ENCODE measurements at places on chromosomes 7 and 10.

DNA sequence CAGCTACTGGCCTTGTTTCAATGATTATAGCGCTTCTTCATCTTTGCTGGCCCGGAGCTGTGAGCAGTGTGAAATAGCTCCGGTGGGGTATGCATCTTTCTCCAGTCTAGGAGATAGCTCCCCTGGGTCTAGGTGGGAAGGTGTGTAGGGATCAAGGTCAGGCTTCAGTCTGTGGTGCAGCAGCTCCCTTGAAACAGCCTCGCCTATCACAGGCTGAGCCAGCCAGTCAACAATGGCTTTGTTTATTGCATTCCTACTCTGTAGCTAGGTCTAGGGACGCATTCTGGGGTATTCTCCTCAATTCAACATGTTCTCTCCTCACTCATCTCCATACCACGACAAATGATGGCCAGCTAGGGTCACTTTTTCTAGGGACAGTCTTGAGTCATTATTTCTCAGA, 646.8 kb upstream of the IGFBP3 start:
- DNase-seq = no peak

GRCh38 chr10:102038410-102038809, 17.6 kb downstream of the ARMH3 start:
- DNase-seq = no peak

GRCh38 chr7:38321515-38321944, 48.1 kb upstream of the TARP start:
- DNase-seq = peak; percentile 96

DNA sequence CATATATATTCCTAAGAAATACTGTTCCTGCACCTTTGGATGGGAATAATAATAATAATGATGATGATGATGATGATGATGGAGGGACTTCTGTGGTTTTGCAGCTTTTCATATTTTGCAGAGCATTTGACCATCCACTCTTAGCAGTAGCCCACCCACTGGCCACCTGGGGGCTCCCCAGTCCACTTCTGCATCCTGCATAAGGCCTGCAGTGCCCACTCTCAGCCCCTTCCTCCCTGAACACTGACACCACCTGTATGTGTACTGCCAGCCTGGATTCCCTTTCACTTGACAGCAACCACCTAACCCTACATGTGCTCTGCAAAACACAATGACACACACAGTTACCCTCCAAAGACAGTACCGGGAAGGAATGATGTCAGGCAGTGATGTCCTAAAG, 131.4 kb downstream of the ADAM12 start:
- DNase-seq = no peak

DNA sequence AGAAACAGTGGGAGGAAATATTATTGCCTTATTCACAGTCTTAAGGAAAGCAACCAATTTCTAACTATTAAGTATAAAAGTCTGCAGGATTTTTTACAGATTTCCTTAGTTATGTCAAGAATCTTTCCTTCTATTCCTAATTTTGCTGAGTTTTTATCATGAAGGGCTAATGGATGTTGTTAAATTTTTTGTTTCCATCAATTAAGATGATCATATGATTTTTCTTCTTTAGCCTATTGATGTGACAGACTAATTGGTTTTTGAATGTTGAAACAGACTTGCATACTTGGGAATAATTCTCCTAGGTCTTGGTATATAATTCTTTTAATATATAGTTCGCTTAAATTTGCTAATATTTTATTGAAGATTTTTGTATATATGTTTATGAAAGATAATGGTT, 569.1 kb upstream of the KCND2 start:
- no peak for DNase-seq

DNA sequence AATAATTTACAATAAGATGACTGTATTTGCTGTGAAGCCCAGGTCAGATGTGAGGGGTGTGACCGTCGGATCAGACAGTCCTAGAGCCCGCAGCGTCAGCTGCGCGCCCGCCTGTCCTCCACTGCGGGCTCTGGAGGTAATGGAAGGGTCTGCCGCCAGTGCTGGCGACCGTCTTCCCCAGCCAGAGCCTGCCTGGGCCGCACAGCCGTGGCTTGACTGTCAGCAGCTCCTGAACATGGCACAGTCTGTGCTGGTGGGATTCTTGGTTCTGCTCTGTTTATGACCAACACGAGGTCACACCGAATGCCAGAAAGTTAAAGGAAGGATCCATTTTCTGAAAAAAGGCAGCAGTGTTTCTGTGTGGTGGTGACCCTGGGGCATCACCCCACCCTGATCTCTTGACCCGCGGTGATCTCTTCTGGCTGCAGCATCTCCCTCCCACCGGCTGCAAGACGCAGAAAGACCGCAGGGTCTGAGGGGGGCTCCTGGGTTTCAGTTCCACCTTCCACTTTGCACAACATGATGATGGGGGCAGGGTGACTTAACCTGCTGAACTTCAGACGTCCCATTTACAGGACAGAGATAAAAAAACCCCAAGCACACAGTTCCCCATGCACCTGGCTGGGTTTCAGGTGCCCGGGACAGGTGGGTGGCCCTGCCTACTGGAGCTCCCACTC, 103.7 kb downstream of the DNAJB6 start:
- no peak for DNase-seq

DNA sequence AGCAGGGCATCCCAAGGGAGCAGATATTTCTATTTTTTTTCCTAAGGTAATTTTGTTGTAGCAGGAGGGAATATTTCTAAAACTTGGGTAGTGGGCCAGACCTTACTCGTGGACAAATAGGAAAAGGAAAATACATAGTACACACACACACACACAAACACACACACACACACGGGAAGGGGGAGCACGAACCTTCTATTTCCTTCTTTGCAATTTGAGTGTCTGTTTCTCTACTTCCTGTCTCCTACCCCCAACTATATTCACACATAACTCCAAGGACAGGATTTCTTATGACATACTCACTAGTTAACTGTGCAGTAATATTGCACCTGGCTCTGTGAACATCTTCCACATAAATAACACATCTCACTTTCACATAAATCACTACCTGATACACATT, 4.4 kb downstream of the LDB1 start:
- DNase-seq = peak; percentile 32

DNA sequence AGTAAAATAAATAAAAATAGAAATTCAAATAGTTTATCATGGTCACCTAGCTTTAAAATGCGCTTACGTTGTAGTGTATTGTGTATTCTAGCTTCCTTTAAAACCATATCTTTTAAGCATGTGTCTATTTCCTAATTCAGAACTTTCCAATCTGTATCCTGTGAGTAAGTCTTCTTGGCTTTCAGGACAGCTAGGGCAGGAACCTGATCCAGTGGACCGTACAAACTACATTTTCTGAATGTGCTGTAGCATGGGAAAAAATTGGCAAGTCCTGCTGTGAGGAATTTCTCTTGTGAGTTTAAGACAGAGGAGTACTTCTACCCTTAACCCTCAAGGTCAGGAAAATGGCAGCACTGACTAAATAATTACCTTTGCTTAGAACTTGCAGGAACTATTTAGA, 12.1 kb downstream of the OPN1SW start:
- DNase-seq = peak; percentile 42

DNA sequence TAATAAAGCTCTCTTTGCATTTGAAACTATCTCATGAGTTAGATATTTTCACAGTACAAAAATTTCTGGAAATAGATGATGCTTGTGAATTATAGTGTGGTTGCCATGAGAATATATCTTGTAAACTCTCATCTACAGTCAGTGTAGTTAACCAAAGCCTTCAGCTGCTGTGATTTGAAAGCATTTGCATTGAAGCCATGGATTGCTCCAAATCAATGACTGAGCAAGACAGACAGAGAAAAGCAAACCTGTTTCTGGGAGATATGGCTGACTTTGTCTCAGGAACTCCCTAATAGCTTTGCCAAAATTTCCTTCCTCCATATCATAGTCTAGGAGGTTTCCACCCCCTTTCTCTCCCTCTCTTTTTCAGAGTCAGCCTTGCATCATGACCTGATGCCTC, 955.3 kb downstream of the REEP3 start:
- no peak for DNase-seq

DNA sequence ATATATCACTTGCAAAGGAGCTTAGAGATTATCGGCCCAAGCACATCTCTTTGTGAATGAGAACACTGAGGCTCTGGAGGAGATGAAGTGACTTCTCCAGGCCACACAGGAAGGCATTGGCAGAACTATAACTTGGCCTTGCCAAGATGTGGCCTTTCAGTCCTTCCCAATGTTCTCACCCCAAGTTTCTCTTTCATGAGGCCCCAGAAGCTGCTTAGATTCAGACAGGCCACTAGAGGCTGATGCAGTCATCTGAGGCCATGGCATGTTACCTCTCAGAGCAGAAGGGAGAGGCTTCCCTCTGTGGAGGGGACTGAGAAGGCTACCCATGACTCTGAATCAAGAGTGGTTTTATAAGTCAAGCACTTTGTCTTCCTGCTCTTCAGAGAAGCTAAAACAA, 1003.7 kb downstream of the LRMDA start:
- peak; percentile 19 for DNase-seq

- no peak for DNase-seq
Measured at GRCh38 chr10:49360271-49361177, 35.4 kb downstream of the DRGX start.

DNA sequence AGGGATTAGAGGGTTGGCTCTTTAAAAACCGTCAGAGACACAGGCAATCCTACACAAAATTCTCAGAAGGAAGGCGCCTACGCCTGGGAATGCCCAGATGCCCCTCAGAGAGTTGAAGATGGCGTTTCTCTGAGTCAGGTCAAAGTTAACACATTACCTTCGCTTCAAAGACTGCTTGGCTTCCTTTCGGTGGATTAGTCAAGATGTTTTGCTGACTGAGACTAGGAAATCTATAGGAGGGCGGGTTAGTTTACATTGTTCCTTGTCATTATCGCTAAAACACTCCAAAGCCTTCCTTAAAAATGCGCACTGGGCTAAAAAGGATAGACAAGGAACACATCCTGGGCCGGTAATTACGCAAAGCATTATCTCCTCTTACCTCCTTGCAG, 995 bp upstream of the CFTR start:
- DNase-seq = no peak

GRCh38 chr7:108413782-108414492, 42.3 kb downstream of the NRCAM start:
- peak; percentile 68 for DNase-seq

DNA sequence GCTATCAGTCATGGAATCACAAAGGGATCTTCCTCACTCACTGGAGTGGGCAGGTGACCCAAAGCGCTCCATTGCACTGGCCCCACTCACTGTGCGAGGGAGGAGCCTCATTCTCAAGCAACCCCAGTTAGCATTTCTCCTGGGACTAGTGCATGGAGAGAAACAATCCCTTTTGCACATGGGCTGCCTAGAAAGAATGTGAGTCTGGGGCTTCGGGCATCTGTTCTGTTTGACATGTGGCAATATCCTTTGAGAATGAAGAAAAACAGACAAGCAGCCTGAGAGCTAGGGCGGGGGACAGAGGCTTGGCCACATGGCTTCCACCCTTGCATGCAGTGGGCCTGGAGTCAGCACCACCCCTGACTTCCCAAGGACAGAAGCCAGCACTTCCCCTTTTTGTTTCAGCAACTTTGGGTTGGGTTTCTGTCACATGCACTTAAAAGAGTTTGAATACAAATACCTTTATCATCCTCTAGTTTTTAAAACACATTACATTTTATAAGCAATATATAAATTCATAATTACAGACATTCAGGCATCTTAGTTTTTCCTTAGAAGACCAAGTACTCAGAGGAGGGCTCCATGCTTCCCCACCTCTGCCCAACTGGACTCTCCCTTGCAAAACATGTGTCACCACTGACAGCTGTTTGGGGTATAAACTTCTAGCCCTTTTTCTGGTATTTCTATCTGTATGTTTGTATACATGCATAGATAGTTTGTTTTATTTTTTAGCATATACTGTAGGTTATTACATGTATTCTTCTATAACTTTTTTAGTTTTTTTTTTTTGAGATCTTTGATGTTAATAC, 73.8 kb downstream of the RBM20 start:
- DNase-seq = no peak

- DNase-seq = peak; percentile 60
Measured at GRCh38 chr10:15238555-15239335, 70.3 kb upstream of the NMT2 start.

DNA sequence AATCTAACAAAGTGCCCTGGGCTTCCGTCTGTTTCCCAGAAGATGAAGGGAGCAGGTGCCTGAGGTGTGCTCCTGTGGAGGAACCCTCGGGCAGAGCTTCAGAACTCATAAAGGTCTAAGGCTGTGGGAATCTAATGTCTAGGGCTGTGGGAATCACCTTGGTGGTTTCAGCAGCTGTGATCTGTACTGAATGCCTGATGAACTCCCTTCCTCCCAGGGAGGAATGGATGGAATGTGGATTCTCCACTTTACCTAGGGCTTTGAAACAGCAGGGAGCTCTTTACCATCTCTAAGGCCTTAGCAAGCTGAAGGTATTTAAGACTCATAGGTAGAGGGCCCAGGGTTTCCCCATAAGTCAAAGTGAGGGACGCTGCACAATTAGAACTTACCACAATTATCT, 36.0 kb upstream of the SEMA3E start:
- DNase-seq = no peak

- no peak for DNase-seq
Measured at GRCh38 chr7:47587976-47588375, 6.1 kb upstream of the TNS3 start.

DNA sequence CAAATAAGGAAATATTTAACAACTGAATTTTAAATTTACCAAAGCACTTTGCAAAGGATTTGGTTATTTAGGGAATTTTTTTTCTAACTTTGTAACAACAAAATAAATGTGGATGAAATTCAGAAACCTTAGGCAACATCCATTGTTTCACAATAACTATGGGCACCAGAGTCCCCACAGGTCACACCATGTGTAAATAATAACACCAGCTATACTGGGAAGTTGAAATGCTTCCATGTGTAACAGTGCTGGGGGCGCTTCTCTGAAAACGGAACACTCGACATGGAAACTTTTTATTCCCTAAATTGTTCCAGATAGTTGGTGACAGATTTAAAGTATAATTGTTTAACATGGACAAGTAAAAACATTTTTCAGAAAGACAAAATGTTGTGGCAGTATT, 818.6 kb downstream of the TNS3 start:
- DNase-seq = peak; percentile 33

DNA sequence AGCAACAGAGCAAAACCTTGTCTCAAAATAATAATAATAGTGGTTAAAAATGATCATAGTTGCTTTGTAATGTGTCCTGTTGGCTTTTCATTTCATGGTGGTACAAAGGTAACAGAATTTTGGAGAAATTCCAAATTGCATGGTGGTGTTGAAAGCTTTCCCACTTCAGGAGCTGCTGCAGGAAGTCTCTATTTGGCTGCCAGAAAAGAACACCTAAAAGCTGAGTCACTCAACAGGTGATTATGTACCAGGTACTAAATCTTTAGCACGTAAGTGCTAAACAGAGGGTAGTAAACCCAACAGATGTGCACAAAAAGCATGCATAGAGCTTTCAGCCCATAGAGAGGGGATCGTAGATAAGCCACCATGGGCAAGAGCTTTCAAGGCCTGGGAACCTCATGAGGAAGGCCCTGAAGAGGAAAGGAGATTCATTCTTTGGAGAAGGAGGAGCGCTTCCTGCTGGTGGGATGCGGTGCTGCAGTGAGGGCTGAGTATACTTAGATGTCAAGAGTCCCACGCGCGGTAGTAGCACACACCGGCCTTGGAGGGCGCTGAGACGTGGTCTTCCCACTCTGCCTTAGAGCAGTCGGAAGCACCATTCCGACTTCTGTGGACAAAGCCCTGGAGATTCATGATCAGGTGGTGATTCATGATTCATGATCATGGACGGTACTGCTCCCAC, 118.7 kb downstream of the RALA start:
- peak; percentile 32 for DNase-seq

GRCh38 chr7:157627033-157627432, 290.2 kb downstream of the DNAJB6 start:
- no peak for DNase-seq

GRCh38 chr10:78756604-78757343, 312.0 kb upstream of the ZMIZ1 start:
- peak; percentile 99 for DNase-seq

- DNase-seq = peak; percentile 27
Measured at GRCh38 chr7:46321556-46322205, 400.6 kb upstream of the IGFBP3 start.

Measured in GM23248 (cell line).